Iris pigment epithelial cell (primary cell): ENCODE measurements at places on chromosomes 5 and 9.
A peak's percentile ranks its signal among the peaks of the same experiment; 100 is the strongest.

- DNase-seq, result no peak
Measured at GRCh38 chr9:20363233-20363632, 259.1 kb downstream of the MLLT3 start.

DNA sequence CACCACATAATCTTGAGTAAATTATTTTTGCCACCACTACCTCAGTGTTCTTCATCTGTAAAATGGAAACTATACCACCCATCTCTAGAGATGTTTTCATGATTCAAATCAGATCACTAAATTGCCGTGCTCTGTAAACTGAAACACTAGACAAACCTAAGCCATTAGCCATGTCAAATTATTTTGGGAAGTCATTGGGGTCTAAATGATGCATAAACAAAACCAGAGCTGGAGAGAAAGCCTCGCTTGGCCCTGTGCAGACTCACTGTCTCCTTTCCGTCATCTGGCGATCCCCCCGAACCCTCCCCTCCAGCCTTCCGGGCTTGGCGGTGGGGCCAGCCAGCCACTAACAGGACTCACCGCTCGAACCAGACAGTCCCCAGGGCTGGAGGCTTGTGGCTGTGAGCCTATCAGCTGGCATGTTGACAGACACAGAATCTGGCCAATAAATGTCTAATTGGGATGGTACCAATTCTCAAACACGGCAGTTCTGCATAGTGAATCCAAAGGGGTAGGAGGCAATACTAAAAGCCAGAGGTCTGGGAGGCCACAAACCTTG lies 256.5 kb downstream of the SEC61B start:
- DNase-seq, result no peak

- DNase-seq, result no peak
Measured at GRCh38 chr5:63686938-63687337, 275.3 kb downstream of the HTR1A start.

DNA sequence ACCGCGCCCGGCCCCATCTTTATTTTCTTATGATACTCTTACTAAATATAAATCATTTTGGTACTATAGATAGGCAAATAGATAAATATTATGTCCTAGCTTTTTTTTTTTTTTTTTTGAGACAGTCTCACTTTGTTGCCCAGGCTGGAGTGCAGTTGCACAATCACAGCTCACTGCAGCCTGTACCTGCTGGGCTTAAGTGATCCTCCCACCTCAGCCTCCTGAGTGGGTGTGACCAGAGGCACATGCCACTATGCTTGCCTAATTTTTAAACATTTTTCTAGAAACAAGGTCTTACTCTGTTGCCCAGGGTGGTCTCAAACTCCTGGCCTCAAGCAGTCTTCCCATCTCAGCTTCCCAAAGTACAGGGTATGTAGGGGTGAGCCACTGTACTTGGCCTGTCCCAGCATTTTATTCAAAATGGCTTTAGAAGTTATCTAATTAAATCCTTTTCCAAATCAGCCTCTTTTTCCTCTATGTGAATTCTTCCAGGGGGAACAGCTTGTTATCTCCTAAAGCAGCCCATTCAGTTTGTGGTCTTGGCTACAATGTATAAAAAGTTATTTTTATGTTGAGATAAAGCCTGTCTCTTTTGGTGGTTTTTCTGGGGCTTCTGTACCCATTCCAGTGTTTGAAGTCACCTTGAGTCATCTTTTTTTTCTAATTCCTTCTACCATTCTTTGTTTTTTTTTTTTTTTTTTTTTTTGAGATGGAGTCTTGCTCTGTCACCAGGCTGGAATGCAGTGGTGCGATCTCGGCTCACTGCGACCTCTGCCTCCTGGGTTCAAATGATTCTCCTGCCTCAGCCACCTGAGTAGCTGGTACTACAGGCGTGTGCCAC lies 12.1 kb downstream of the MELK start:
- peak; percentile 68 for DNase-seq

- DNase-seq, result no peak
Measured at GRCh38 chr9:7298123-7298522, 501.5 kb downstream of the DMAC1 start.
